ENCODE measurements at places on chromosomes 5 and 9. TPM values are rescaled to one million over a fixed set of nuclear protein-coding genes. Genes with fewer than 3 reads are reported as not detected.
A peak's percentile ranks its signal among the peaks of the same experiment; 100 is the strongest.

DNA sequence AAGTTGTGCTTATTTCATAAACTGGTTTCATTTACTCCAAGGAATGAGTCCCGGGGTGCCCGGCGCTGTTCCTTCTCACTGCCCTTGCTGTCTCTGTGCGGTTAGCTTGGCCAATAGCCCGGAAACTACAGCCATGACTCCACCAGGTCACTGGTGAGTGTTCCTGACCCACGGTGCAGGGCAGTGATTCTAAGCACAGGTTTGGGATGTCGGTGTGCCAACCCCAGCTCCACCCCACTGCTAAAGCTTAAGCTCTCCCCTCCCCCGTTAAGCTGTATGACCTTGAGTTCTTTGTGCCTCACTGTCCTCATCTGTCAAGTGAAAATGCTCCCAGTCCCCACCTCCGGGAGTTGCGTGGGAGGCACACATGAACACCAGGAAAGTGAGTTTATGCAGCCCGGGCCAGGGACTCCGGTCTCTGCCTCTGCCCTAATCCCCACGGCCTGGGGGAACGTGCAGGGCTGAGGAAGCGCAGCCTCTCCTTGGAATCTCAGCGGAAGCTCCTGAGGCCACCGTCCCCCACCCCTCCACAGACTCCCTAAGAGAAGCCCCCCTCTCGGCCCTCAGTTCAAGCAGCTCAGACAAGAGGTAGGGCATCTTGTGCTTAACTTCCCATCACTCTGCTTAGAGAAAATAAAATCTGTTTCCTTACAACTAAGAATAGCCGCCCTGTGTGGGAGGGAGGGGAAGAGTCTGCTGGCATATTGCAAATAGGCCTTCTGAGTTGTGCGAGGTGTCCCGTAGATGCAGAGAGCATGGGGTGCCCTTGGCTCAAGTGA is 92.0 kb upstream of the RAI14 start:
- DNase-seq: peak; percentile 39

DNA sequence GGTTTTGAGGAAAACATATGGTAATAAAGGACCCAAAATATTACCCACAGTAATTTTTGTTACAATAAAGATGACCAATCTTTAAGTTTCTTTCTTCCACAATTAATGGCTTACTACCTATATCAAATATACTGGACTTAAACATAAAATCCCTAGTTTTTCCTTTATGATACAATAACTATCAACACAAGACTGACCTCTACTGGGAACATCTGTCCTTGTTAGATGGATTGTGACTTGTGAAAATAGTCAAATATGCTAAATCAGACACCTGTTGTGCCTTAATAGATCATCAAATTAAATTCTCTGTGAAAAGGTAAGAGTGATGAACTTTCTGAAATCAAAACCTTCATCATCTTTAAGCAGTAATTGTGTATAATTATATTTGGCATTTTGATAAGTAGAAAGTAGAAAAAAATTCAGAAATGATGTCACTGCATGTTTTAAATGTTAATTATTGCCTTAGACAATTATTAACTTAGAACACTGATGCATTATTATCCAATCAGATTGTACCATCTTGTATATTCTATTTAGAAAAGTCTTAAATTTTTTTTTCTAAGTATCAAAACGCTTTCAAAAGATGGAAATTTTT is 113.6 kb downstream of the DEPDC1B start:
- DNase-seq: no peak

GRCh38 chr9:91342575-91342974 is 19.1 kb downstream of the AUH start:
- no peak for DNase-seq

DNA sequence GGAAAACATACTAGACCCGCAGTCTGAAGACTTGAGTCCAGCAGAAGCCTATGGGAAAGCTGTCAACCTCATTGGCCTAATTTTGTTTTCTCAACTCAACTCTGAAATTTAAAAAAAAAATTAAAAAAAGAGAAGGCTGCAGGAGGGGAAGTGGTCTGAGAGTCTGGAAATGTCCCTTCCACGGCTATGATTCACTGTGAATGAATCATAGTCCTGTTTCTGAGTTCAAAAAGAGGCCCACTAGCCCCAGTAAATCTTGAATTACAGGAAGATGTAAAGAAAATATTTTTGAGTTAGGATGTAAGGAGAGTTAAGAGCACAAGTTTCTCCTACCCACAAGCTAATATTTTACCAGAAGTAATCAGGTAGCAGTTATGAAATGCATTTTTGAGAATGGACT is 565.5 kb upstream of the DMAC1 start:
- no peak for DNase-seq

- no peak for DNase-seq
Observed at GRCh38 chr9:11966786-11967185, 726.4 kb upstream of the TYRP1 start.

DNA sequence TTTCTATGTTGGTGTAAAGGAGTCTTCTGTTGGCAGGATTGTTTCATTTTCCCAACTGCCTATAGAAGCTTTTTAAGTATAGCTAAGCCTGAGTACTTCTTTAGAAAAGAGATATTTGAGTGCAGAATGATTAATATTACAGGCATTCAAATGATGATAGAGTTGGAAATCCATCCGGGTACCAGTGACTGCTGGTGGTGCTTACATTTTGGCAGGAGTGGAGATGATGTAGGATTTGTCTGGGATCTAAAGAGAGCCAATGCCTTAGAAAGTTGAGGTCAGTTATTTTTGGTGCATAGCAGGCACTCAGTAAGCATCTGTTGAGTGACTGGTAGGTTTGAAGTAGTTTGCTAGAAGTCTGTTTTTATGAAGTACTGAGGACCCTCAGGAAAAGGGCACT is 433.5 kb downstream of the DMAC1 start:
- DNase-seq: no peak

DNA sequence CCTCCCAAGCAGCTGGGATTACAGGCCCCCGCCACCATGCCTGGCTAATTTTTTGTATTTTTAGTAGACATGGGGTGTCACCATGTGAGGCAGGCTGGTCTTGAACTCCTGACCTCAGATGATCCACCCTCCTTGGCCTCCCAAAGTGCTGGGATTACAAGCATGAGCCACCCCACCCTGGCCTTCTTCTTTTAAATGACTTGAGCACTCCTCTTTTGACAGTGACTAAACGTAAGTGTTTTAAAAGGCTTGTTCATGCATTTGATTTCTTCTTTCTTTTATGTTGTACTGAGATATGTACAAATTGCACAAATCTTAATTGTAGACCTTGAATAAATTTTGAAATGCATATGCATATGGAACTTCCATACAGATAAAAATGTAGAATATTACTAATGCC is 337.9 kb downstream of the CETN3 start:
- no peak for DNase-seq

GRCh38 chr9:128296340-128297220 is 20.5 kb downstream of the SWI5 start:
- DNase-seq: no peak

The SPAG8 gene
- 0.55 TPM for total RNA-seq

Measured in H7 (cell line).